ENCODE measurements at places on chromosomes 2 and 18.
A peak's percentile ranks its signal among the peaks of the same experiment; 100 is the strongest.

- DNase-seq: no peak
Observed at GRCh38 chr18:79603321-79604204, 76.0 kb upstream of the CTDP1 start.

GRCh38 chr2:207662203-207662602 lies 37.0 kb upstream of the METTL21A start:
- no peak for DNase-seq

- no peak for DNase-seq
Observed at GRCh38 chr2:78538322-78538721, 487.2 kb upstream of the REG3G start.

DNA sequence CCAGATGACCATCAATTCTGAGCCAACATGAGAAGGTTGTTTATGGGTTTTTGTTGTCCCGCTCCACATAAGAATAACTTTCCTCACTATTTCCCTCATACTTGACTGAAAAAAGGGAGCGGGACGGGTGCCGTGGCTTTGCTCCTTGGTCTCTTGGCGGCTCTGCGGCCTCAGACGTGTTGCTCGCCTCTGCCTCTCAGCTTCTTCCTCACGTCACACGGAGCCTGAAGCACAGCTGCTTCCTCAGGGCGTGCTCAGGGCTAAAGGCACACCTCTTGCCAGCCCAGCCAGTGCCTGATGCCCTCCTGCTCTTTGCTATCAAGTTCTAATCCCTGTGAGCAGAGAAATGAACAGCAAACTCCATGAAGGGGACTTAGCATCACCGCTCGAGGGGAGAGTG lies 17.9 kb upstream of the ID2 start:
- no peak for DNase-seq

DNA sequence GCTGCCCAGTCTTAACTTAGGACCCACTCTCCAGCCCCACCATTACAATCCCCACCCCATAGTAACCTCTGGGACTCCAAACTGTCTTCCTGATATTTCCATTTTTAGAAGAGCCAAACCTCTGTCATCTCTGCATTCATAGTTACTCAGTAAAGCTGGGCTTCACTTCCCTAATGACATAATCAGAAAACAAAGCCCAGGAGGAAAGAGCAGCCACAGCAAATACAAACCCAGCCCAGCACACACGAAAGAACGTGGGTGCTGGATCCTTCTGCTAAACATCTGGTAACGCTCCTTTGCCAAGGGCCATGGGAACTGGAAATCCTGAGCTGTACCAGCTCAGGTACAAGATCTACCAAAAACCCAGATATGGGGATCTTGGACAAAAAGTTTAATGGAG lies 36.8 kb upstream of the RIOK3 start:
- no peak for DNase-seq

- DNase-seq: no peak
Observed at GRCh38 chr2:194735837-194736542, 921.0 kb upstream of the SLC39A10 start.

DNA sequence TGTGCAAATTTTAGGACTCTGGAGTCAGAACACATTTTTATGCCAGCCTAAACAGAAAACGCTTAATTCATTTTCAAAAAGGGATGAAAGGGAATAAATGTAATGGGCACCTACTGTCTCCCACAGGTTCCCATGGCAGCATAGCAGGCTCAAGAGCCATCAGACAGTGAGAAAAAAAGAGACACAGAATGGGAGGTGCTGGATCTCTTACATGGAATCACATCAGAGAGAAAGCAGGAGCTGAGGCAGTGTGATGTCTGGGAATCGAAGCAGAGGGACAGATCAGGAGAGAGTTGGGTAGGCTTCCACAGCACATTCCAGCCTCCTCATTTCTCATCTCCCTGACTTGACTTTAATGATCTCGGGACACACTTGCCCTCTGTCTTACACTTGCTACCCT lies 684.3 kb downstream of the KCNJ3 start:
- no peak for DNase-seq

DNA sequence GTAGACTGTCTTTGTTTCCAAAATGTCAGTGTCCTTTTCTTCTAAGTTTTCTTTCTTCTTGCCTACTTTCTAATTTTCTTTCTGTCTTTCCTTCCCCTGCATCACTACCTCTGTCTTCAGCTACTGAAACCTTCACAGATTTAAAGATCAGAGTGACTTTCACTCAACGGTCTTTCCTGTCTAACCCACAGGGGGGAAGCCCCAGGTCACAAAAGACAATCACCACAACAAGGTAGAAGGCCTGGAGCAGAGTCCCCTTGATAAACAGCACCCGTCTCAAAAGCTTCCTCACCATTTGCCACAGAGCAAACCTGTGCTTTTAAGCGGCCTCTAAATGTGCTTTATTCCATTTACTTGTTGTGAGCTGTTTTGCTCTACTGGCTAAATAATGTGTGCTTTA lies 665.4 kb downstream of the BCL11A start:
- DNase-seq: peak; percentile 46

- no peak for DNase-seq
Observed at GRCh38 chr2:38720613-38721241, 30.4 kb downstream of the SRSF7 start.

DNA sequence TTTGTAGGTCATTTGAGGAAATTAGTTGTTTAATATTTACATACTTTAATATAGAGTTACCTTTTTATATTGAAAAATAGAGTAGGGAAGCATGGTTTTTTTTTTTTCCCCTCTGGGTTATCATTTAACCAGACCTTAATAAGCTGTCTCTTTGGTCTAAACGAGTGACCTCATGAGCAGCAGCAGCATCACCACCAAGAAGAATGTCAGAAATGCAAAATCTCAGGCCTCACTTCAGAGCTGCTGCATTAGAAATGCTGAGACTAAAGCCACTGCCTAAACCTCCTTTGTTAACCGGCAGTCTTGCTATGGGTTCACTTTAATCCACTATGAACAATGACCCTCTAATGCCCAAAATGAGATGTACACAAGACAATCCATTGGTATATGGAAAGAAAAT lies 733.7 kb upstream of the FAM98A start:
- DNase-seq: no peak

GRCh38 chr18:67600181-67601180 lies 84.0 kb upstream of the DSEL start:
- no peak for DNase-seq

DNA sequence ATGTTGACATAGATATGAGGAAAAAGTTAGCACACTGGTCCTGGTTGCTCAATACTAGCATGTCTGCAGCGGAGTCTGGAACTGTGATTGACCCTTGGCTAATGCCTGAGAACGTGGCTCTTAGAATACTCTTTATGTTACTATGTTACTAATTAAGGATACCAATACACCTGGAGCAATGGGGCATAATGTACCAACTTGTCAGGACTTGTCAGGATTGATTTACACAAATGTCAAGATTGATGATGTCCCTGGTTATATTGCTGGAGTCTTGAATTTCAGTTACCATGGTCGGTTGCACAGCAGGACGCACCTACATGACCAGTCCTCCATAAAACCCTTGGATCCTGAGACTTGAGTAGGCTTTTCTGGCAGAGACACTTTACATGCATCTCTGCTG lies 810.9 kb downstream of the CPS1 start:
- no peak for DNase-seq

DNA sequence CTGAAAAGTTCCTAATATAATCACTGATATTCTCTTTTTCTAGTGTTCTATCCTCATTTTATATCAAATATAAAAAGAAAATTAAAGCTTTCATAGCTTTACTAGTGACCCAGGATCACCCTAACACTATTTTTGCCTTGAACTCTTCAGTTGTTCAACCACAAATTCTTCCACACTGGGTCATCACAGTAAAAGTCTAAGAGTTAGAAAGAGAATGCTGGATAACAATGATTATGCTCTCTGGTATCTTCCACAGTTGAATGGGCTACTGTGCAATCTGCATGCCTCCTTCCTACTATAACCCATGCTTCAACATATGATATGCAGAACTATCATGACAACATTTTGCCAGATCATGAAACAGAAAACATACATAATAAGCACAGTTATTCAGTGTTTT lies 32.3 kb downstream of the CHN1 start:
- no peak for DNase-seq

DNA sequence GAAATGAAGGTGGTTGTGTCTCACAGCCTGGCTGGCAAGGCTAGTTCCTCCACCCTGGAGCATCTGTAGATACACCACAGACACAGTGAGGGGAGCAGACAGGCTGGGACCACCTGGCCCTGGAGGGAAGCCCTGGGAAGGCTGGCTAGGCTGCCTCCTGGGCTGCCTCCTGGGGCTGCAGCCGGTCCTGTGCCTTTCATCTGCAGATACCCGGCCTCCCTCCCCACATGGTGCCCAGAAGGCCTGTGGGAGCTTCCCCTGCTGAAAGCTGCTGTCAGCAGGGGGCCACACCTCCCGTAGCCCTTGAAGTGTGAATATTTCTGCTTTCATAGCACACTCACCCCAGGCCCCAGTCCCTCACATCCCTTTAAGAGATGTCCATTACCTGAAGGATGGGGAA lies 37.6 kb downstream of the SDC1 start:
- DNase-seq: no peak

DNA sequence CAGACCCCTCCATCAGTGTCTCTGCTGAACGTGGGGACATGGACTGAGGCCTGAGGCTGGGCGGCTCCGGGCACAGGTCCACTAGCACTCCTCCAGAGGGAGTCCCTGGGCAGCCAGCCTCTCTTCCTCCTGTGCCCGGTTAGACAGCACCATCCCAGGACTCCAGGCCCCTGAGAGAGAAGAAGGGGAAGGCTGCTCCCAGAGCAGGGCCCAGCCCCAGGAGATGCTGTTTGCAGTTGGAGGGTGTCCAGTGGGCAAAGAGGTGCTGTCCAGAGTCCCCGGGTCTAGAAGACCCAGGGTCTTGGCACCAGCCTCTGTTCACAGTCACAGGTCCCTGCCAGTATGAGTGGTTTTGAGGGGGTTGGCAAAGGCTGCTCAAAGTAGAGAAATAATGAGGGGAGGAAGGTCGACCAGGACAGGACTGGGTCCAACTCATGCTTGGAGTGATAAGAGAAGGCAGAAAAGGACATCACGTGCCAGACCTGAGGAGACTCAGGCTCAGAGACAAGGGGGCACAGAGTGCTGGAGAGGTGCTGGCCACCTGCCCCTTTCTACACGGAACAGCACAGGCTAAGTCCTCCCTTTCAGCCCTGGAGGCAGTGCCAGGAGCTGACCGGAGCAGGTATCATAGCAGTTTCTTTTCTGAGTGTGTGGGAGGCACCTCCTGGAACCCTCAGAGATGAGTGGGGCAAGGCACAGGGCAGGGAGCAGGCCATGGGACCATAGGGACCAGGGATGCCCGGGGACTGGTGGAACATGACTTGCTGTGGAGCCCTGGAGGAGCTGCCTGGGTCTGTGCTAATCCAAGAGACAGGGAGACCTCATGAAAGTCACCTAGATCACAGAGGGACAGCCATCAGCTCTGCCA lies 21.1 kb downstream of the CRACDL start:
- DNase-seq: no peak

- DNase-seq: no peak
Observed at GRCh38 chr2:33458248-33458819, 18.1 kb upstream of the RASGRP3 start.

DNA sequence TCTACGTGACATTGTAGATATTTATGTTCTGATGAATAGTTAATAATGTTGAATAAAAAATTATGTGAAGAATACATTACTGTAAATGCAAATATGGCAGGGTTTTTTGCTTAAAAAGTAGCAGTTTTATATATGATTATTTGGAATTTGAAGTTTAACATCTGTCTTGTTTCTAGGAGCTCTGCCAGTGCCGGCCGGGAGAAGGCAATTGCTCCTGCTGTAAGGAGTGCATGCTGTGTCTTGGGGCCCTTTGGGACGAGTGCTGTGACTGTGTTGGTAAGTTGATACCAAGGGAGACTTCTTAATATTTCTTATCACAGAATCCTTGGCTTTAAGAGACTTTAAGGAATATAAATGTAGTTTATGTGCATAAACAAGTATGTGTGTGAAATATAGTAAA lies 25.2 kb downstream of the TWSG1 start:
- no peak for DNase-seq

- DNase-seq: no peak
Observed at GRCh38 chr18:7221424-7222155, 9.3 kb upstream of the LRRC30 start.

- DNase-seq: no peak
Observed at GRCh38 chr2:216420367-216421101, 8.2 kb downstream of the SMARCAL1 start.

- no peak for DNase-seq
Observed at GRCh38 chr2:16425462-16426336, 239.9 kb downstream of the CYRIA start.

- no peak for DNase-seq
Observed at GRCh38 chr2:228599781-228600180, 418.3 kb upstream of the SPHKAP start.

DNA sequence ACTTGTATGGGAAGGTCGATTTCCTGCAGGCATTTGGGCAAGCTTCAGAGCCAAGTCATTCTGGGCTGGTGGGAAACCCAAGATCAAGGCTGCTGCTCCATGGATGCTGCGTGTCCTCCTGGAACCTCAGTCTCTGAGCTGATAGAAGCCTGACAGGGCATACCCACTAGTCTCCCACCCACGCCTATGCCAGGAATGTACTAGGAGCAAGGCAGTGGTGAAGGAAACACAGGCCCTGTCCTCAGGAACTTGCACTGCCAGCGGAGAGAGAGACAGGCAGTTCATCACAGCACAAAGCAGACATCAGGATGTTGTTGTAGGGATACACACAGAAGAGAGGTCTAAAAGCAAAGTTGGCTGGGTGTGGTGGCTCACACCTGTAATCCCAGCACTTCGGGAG lies 84.2 kb downstream of the PLB1 start:
- DNase-seq: no peak

GRCh38 chr2:9074930-9075329 lies 71.4 kb upstream of the MBOAT2 start:
- DNase-seq: no peak

- no peak for DNase-seq
Observed at GRCh38 chr2:136325844-136326331, 207.9 kb upstream of the CXCR4 start.

GRCh38 chr2:100820273-100820522 lies 259 bp downstream of the NPAS2 start:
- no peak for DNase-seq

DNA sequence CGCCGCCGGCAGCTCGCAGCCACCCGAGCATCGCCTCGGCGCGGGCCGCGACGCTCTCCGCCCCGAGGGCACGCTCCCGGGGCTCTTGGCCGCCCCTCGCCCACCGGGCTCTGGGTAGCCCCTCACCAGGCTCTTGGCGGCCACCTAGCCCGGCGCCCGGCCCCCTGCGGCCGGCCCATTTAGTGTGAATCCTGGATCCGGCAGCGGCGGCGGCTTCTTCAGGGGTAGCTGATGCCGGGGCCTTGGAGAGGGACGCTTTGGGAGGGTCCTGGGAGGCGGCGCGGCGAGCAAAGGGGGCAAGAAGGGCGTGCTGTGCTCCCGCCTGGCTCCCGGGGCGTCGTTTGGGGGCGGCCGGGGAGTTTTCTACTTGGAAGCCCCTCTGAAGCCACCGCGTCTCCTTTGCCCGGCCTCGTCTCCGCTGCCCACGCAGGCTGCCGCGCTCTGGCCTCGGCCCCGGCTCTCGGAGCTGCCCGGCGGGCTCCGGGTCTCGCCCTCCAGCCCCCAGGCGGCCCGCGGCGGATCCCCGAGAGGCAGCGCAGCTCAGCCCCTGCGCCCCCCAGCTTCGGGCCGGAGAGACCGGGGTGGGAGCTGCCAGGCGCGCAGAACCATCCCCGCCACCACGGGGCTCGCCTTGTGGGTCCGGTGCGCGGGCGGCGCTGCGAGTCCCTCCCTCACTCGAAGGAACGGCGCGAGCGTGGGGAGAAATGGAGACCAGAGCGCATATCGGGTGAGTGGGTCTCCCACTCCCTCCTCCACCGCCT lies 509 bp downstream of the PIEZO2 start:
- DNase-seq: no peak

- no peak for DNase-seq
Observed at GRCh38 chr2:7480431-7480830, 563.2 kb downstream of the RNF144A start.
